ENCODE measurements at places on chromosomes 5 and 9.

DNA sequence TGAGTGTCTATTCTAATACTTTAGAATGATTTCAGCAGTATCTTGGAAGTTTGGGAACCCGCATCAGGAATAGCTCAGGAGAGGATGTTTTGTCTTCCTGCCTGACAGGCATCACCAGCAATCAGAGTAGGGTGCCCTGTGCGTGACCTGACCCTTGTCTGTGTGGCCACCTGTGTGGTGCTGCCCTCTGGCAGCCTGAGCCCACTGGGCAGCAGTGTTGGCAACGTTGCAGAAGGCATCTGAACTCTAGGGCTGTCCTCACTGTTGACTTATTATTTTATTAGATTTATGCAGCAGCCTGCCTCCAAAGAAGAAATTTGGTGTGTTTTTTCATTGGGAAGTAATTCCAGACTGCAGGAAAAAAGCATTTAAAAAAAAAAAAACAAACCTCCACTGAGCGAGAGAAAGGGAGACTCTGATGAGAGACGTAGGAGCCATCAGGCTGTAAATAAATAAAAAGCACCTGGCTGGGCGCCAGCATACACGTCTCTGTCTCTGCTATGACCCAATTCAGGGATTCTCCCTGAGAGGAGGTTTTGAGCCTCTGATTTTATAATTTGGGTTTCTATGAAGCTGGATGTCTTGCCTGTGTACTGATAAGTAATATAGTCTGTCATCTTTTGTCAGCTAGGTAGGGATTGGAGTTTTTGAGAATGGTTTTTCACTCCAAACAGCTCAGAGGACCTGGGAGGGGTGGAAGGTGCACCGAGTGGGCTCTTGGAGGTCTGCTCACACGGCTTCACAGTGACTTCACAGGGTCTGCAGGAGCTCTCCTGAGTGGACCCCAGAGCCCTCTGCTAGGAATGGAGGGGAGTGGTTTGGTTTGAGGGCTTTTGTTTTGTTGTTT, 49.0 kb downstream of the FAM78A start:
- DNase-seq, result no peak

DNA sequence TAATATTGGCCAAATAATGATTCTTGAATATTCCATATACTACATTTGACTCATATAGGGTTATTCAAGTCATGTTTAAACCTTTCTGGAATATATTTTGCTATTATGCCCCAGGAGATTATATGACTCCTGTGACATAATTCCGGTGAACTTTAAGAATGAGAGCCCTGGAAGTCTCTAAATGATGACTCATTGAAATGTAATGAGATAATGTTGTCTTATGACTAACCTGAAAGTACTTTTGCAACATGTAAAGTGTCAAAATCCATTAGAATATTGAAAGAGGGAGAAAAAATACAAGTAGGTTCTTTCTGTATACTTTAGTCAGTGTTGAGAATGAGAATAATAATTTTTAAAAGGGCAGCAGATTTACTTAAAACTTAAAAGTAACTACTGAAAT, 830.4 kb downstream of the MAT2B start:
- DNase-seq, result no peak

DNA sequence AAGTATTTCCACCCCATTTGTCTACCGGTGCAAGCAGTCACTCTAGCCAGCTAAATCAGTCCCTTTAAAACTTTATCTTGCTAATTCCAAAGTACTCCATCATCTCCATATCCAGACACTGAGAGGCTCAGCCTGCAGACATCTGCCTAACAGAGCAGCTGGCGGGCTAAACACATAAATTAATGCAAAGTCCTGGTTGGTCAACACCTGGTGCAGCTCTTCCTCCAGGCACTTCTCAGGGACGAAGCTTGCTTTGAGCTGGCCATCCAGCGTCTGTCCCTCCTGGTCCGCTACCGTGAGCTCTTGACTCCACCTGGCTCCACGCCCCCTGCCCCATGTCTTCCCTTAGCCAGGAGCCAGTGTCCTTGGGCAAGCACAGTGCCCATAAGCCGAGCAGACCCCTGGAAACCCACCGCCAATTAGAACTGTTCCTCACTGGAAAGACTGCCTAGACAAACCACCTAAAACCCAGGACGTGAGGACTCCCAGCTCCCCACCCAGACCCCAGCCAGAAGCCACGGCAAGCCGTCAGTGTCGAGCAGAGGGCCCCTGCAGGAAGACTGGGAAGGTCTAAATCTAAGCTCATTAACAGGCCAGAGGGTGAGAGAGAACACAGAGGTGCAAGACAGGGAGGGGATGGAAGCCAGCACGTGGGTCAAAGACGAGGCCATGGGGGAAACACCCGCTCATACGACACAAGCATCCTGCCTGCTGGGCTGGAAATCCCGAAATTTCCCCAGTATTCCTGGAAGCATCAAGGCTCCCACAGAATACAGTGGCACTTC, 120.0 kb downstream of the COL23A1 start:
- no peak for DNase-seq

DNA sequence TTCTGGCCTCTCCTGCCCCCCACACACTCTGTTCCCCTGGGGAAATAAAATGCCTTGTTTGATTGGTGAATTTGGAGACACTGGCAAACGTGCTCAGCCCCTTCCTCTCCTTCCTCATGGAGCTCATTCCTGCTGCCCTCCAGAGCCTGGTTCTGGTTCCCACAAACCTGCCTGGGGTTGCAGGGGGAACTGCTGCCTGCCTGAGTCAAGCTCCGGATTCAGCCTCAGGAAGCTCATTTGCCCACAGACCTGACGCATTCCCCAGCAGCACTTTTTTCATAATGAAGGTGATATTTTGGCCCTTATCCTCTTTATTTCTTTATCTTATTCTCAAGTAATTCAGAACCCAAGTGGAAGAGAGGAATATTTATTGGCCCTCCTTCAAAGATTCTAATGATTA, 140.5 kb downstream of the TTLL11 start:
- DNase-seq, result no peak

DNA sequence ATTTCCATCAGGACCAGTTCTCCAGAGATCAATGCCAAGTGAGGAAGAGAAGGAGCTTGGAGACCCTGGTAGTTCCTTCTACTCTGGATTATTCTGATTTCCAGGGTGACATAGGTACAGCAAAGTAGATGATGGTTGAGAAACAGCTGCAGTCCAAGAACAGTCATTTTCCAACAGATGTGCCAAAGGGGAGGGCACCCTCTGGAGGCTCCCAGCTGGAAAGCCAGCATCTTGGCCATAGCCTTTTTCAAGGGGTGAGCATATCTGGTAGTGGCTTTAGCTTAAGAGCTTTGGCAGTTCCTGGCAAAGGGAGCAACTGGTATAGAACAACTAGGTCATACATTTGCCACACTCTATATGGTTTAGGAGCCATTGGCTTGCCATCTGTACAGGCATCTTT, 492.7 kb downstream of the RASEF start:
- no peak for DNase-seq

DNA sequence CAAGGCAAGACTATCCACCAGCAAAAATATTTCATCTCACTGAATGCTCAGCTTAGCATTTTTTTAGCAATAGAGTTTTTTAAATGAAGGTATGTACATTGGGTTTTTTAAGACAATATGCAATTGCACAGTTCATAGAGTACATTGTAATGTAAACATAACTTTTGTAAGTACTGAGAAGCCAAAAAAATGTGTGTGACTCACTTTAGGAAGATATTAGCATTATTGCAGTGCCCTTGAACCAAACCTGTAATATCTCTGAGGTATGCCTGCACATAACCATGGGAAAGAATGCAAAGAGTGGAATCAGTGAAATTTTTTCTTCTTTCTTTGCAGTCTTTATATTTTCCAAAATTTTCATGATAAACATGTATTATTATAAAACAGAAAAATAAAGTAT, 1533.3 kb upstream of the WWC1 start:
- DNase-seq, result no peak

Measured in stimulated activated CD4-positive, alpha-beta T cell treated with anti-CD3 and anti-CD28 coated beads, Interleukin-4, amount 100 ng/mL, for 48 hours (primary cell).